Stimulated activated CD8-positive, alpha-beta memory T cell treated with anti-CD3 and anti-CD28 coated beads, Interleukin-2, amount 100 ng/mL, for 1 hour (primary cell): ENCODE measurements at places on chromosomes 4 and X.
A peak's percentile ranks its signal among the peaks of the same experiment; 100 is the strongest.

- no peak for DNase-seq
These were observed 37.0 kb upstream of the NSG1 start for GRCh38 chr4:4349867-4350266.

GRCh38 chrX:45191820-45192409, 8.8 kb downstream of the DIPK2B start:
- no peak for DNase-seq

DNA sequence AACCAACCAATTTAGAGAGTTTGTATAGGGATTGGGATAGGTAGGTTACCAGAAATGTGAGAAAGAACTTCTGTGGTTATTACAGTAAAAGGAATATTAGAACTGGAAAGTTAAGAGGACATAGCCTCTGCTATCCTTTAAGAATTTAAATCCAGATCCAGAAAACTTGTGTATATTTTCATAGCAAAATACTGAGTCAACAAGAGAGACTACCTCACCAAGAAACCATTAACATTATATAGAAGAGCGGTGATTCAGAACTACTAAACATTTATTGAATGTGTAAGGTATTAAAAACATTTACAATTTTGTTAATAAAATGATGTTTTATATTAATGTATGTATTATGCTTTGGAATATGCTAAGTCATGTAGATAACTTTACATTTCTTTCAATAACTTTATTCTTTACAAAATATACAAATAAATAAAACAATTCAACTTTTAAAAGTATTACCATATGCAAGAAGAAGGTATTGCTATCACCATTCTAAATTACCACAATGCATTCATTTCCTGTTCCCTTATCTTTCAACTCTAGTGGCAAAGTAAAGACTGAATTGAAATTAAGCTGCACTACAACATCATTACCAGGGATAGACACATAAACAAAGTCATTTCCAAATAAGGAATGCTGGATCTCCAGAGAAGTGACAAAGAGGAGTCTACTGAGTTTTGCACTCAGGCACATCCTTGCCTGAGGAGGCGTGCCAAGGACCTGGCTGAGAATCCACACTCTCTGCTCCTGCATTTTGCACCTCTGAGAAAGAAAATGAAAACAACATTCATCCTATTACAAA, 6.1 kb upstream of the BDH2 start:
- no peak for DNase-seq

- no peak for DNase-seq
These were observed 73.0 kb downstream of the TAB3 start for GRCh38 chrX:30816079-30816478.

DNA sequence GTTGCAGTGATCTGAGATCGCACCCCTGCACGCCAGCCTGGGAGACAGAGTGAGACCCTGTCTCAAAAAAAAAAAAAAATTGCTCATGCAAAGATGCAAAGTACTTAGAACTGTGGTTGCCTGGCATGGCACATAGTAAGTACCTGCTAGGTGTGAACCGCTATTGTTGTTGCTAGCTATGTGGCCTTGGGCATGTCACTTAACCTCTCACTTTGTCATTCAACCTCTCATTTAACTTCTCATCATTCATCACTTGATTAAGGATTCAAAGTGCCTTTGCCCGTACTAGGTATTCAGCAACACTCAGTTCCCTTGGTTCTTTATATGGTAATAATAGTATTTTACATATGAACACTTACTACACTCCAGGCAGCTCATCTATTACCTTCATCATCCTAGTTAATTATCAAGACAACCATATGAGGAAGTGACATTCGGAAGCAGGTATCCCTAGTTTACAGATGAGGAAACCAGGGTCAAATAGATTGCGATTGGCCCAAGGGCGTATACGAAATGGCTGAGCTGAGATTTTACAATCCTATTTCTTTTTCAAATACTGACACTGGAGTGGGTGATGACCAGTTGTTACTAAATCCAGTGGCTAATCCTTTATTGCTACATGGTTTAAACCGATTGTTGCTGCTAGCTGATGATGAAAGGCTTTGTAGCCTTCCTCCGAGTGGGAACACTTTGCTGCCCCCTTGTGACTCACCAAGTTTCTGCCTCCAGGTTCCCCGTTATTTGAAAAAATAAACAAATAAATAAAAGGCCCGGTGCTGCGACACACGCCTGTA, 28.8 kb upstream of the SOWAHD start:
- peak; percentile 38 for DNase-seq

DNA sequence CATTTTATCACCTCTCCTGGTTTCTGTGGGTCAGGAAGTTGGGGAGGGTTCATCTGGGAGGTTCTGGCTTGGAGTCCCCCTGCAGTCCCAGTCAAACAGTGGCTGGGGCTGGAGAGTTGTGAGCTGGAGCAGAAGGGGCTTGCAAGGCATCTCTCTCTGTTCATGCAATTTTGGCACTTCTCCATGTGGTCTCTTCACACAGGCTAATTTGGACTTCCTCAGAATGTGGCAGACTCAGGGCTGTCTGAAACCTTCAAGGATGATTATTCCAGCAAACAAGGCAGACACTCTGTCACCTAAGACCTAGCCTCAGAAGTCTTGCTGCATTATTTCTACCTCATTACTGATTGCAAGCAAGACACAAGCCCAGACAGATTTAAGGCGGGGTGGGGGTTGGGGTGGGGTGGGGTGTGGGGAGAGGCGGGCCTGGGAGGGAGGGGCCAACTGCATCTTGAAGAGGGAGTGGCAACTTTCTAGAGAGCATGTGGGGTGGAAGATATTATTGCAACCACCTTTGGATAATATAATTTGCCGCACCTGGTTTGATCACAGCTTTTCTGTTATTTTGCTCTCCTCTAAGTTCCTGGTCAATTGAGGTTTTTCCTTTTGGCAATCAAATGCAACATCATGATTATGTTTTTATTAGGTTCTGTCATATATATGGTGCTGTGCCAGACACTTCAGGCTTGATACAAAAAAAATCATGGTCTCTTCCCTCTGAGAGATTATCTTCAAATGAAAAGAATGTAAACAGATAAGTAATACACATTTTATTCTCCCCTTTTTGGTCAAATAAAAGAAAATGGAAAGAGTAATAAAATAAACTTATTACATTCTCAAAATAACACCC, 799.5 kb downstream of the RPA4 start:
- DNase-seq, result no peak

- DNase-seq, result no peak
These were observed 147.2 kb downstream of the RELL1 start for GRCh38 chr4:37538931-37539330.

DNA sequence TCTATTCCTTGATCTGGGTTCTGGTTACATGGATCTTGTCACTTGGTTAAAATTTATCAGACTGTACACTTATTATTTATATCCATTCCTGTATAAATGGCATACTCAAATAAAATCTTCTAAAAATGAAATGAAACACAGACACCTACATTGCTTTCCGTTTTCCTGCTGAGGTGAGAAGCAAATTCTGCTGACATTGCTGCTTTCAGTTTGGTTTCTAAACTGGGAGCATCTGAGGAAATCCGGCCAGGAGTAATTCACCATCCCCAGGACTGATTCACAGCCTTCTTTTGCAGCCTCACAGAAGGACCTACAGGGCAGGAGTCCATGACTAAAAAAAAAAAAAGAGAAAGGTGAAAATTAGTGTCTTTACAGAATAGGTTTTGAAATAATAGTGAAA, 93.6 kb downstream of the CORIN start:
- DNase-seq, result no peak

DNA sequence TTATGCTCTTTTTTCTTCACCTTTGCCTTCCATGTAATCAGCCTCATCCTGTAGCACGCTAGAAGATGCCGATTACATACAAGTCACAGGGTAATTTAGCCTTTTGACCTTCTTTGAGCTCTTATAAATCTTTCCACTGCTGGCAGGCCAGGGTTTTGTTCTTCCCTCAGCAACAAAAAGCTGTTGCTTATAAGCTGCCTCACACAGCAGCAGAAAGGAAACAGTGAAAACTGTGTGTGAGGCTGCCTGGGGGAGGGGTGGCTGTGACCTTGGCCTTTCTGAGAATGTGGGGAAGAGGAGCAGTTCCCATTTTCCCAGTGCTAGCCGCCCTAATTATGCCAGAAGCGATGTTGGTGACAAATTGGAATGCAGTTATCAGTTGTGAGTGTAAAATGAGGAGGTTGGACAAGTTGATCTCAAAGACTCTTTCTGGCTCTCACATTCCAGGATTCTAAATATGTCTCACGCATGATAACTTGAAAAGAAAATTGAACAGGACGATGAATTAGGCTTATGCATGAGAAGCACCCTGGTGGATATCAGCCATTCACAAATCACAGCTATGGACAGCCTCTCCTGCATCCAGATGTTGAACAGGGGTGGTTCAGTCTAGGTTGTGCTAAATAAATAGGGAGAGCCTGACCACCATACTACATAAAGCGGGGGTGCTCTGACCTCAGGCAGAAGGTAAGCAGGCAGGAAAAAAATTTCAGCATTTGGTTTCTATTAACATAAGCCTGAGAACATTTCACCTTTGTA, 25.7 kb downstream of the SLITRK2 start:
- no peak for DNase-seq

DNA sequence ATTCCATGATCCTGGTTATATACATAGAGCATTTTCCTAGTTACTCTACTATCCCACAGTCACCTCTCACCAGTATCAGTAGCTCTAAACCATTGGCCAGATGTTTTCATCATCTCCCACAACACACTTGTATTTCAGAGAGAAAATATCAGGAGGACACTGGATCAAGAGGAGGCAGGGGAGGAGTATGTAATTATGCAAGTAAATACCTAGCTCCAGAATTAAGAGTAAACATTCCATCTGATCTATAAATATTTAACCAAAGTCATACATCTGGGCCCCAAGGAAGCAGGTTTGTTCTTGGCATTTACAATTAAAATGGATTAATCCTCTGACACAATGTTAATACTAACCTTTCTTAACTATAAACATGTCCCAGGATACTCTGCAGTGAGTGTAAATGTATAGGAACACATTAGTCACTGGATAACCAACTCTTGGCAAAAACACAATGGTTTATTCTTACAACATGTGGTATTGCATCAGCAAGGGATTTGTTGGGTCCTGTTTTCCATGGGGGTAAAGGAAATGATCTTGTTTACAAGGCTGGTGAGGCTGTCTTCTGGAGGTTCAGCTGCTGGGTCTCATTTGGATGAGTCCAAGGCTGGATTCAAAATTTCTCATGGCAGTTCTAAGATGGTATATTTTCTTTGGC, 170.1 kb downstream of the ATG4A start:
- no peak for DNase-seq

DNA sequence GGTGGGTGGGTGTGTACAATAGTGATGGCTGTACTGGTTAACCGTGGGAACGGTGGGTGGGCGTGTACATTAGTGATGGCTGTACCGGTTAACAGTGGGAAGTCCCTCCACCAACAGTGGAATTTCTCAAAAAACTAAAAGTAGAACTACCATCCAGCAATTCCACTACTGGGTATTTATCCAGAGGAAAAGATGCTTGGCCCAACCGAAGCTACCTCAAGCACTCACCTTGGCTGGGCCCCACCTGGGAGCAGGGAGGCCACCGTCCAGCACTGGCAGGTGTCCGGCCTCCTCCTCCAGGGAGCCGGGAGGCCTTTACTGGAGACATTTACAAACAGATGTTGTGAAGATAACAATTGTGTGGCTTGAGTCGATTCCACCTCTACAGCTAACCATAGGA, 6.0 kb upstream of the MAEA start:
- no peak for DNase-seq

- no peak for DNase-seq
These were observed 55.7 kb downstream of the METTL14 start for GRCh38 chr4:118740869-118741268.

- DNase-seq, result no peak
These were observed 427.2 kb downstream of the FAT4 start for GRCh38 chr4:125741825-125742452.

DNA sequence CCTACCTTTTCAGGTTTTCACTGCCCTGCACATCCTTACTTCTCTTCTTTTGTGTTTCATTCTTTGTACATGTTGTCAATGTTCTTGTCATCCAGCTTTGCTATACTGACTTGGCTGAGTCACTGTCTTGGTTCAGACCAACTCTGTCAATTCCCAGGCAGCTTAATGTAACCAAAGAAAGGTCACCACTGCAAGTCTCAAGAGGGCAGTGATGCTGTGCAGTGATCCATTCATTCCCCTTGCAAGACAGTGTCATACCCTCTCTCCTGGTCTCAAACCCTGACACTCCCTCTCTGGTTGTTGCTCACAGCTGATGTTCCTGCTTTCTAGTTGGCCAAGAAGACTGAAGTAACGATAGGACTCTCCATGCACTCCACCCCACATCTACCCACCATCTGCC, 17.5 kb downstream of the RAB39B start:
- no peak for DNase-seq

- DNase-seq, result no peak
These were observed 905.7 kb downstream of the CCSER1 start for GRCh38 chr4:91032725-91033445.

- DNase-seq, result no peak
These were observed 1100.6 kb downstream of the TECRL start for GRCh38 chr4:63308697-63309096.

DNA sequence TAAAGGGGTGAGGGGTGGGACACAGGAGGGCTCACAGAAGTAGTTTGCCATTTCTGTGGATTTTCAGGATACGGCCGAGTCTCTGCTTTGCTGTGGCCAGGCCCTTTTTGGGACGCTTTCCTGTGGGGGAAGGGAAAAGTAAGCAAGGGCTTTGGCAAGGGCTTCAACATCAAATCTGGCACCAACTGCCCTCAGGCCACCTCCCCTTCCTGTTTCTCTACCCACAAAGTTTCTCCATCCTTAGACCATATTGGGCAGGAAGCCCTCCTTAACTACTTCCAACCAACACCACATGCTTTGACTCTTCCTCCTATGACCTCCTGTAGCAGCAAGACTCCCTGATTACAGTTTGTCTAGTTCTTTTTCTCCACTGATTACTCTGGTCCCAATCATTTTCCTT, 105.1 kb downstream of the PHF8 start:
- no peak for DNase-seq

DNA sequence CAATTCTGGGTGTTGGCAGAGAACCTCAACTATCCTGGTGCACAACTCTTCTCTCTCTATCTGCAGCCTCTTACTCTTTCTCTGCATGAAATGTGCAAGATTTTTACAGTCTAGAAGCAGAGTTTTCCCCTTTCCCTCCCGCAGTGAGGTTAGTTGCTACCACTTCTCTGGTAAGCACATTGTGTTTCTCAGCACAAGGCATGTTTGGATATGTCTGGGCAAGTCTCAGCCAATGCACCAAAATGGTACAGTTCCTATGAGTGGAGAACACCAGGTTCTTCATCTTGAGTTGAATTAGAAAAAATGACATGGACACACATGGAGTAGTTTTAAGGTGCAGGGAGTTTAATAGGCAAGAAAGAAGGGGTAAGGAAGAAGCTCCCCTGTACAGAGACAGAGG, 187.0 kb downstream of the CCNG2 start:
- DNase-seq, result no peak

DNA sequence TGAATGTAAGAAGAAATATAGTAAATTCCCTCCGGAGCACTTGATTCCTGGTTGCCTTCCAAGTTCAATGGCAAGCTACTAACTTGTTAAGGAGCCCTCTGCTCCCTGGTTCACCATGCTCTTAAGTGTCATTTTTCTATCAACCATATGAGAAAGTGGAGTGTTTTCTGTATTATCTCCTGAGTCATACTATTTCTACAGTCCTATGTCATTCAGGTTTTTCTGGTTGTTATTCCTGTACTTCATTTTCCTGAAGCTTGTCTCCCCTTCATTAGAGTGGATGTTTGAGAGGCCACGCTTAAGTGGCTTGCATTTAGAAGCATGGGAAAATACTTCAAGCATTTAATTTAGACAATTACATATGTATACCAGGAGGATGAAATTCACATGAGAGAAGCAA, 14.7 kb upstream of the EPGN start:
- DNase-seq, result no peak
